ENCODE measurements at places on chromosomes 6 and 20. TPM values are rescaled to one million over a fixed set of nuclear protein-coding genes. Genes with fewer than 3 reads are reported as not detected.

RRBP1 gene
- polyA plus RNA-seq, result 178 TPM

SLC17A1 gene
- not detected for polyA plus RNA-seq

SLC22A2 gene
- polyA plus RNA-seq, result not detected

SLC16A10 gene
- 3.5 TPM for polyA plus RNA-seq

DDO gene
- 0.21 TPM for polyA plus RNA-seq

PAK5 gene
- 0.20 TPM for polyA plus RNA-seq

DZANK1 gene
- polyA plus RNA-seq, result 1.7 TPM

ETV7 gene
- polyA plus RNA-seq, result not detected

NRN1 gene
- polyA plus RNA-seq, result 29.4 TPM

MROH8 gene
- 3.9 TPM for polyA plus RNA-seq

FUCA2 gene
- 22.2 TPM for polyA plus RNA-seq

PRSS35 gene
- 26.2 TPM for polyA plus RNA-seq

DNA sequence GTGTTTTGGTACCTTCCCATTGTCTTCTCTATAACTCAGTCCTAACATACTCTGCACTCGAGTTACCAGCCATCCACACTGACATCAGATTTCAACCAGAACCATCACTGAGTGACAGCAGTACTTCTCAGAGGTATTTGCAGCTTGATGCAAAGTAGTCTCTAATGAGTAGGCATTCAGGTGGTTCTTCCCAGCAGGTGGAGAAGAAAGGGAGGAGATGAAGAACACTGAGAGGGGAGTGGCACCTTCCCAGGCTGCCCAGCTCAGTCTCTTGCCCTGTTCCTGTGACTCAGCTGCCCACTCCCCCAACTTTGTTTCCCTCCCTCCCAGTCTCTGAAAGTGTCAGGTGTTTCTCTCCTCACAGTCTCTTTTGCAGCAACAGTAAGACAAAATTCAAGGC lies 38.7 kb upstream of the SMIM28 start:
- no peak for DNase-seq

DNA sequence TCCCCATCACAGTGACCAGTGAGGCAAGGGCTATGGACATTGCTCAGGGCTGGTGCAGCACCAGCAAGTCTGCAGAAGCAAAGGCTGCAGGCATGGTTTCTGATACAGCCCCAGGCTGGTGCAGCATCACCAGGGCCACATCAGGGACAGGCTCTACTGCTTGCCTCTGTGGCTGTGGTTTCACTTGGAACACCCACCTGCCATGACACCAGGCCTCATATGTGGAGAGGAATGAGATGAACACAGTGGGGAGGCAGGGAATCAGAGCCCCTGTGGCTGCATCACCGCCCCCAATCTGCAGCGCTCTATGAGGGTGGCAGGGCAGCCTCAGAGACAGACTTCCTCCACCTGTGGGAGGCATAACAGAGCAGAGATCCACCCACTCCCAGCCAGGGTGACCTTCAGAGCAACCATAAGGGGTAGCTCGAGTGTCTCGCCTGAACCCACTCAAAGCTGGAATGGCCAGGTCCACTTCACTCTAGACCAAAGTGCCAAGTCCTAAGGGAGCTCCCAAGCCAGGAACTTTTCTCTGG lies 7.9 kb downstream of the RING1 start:
- DNase-seq, result no peak

DNA sequence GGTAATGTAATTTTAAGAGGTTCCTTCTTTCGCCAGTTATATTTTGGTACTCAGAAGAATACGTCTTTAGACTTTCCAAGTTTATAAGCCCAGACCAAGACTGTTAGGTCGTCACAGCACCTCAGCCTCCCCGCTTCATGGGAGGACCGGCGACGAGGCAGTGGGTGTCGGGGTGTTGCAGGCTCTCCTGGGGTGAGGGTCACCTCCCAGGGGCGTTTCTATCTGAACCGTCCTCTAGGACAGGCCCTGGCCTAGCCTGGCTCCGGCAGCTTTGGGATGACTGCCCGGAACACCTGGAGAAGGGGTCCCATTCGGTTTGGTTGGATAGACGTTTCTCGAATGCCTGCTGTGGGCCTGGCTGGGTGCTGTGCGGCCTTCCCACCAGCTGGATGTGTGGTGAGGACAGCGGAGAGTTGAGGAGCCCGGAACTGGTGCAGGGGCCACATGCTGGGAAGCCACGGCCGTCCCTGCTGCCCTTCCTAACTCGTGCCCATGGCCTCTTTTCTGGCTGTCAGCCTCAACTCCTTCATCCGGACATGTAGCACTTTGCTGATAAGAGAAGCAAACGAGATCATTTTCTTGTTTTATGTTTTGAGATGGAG lies 1.1 kb downstream of the OSBPL2 start:
- DNase-seq, result peak; percentile 10

- peak; percentile 79 for DNase-seq
Observed at GRCh38 chr6:142566628-142567396, 265.0 kb downstream of the ADGRG6 start.

GRCh38 chr6:67952948-67953347 lies 682.1 kb upstream of the ADGRB3 start:
- DNase-seq, result no peak

GRCh38 chr6:36970892-36971842 lies 14.8 kb downstream of the MTCH1 start:
- DNase-seq, result no peak

GRCh38 chr6:162713974-162714780 lies 13.4 kb downstream of the PRKN start:
- DNase-seq, result peak; percentile 21

GRCh38 chr20:10006447-10007090 lies 28.2 kb upstream of the ANKEF1 start:
- DNase-seq, result peak; percentile 11

GRCh38 chr6:105838171-105838570 lies 248.0 kb upstream of the PRDM1 start:
- peak; percentile 46 for DNase-seq

GRCh38 chr6:118017301-118017848 lies 110.3 kb downstream of the SLC35F1 start:
- DNase-seq, result no peak

DNA sequence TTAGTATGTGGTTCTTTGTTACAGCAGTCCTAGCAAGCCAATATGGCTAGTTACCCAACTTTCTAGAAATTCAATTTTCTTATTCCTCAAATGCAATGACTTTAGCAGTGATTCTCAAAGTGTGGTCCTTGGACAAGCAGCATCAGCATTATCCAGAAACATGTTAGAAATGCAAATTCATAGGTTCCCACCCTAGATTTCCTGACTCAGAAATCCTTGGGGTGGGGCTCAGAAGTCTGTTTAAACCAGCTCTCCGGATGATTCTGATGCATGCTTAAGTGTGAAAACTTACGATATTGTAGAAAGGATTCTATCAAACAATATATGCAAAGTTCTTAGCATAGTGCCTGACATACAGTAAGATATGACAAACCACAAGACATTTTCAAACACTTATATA lies 757.1 kb downstream of the DHX35 start:
- DNase-seq, result no peak

DNA sequence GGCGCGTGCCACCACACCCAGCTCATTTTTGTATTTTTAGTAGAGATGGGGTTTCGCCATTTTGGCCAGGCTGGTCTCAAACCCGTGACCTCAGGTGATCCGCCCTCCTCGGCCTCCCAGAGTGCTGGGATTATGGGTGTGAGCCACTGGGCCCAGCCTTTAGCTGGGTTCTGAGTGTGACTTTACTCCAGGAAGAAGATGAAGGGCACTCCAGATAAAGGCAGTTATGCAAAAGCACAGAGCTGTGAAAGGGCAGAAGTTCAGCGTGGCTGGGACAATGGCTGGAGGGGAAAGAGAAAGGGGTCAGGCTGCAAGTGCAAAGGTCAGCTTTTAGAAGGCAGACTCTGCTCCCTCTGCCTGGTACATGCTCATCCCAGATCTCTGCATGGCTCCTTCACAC lies 39.7 kb downstream of the MAP3K5 start:
- no peak for DNase-seq

DNA sequence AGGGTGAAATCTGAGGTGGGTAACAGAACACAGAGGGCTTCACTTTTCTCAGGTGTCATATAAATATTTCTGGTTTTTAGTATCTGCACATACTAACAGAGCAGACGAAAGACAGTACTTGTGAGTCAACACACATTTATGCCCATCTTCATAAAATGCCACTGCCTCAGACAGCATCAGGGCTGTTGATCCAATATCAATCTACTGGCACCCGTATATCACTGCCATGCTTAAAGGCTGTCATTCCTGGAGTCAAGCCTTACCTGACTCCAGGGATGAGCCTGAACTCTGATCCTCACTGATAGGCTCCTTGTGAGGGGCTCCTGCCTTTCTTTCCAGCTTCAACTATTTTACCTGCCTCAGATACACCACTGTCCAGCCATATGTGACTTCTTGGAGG lies 595.7 kb downstream of the TFAP2B start:
- DNase-seq, result no peak

GRCh38 chr20:1718604-1719384 lies 61.2 kb upstream of the SIRPG start:
- DNase-seq, result peak; percentile 83

- no peak for DNase-seq
Observed at GRCh38 chr6:79993911-79994309, 10.5 kb upstream of the TTK start.

DNA sequence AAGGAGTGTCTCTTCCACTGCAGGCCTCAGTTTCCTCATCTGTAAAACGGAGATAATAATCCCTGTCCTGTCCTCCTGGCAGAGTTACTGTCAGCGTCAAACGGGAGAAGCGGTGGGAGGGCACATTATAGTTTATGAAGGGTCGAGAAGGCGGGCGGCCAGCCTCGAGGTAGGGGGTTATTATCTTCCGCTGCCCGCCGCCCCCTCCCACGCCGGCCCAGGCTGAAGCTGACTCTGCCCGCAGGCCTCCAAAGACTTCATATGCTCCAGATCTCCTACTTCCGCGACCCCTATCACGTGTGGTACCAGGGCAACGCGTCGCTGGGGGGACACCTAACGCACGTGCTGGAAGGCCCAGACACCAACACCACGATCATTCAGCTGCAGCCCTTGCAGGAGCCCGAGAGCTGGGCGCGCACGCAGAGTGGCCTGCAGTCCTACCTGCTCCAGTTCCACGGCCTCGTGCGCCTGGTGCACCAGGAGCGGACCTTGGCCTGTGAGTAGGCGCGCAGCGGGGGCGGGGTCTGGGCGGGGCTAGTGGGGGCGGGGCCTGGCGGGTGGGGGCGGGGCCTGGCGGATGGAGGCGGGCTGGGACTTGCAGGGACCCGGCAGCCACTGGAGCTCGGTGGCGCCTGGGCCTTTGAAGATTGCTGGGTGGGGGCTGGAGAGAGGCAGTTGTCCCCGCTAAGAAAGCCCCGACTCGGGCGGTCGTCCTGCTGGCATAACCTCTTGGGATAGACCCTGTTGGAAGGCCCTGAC lies 2.8 kb downstream of the PROCR start:
- peak; percentile 17 for DNase-seq

GRCh38 chr20:58515233-58516212 lies at the start of gene APCDD1L:
APCDD1L (minus strand) TSS chr20:58515399; CDS start chr20:58514707, 692 bp downstream.
- DNase-seq, result peak; percentile 79

GRCh38 chr6:13331516-13332348 lies 3.4 kb upstream of the TBC1D7 start:
- peak; percentile 38 for DNase-seq

GRCh38 chr20:4809707-4810106 lies 88.0 kb downstream of the PRND start:
- no peak for DNase-seq

DNA sequence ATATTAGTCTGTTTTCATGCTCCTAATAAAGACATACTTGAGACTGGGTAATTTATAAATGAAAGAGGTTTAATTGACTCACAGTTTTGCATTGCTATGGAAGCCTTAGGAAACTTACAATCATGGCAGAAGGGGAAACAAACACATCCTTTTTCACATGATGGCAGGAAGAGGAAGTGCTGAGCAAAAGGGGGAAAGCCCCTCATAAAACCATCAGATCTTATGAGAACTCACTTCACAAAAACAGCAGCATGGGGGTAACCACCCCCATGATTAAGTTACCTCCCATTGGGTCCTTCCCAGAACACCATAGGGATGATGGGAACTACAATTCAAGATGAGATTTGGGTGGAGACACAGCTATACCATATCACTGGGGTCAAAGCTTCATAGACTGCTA lies 254.2 kb downstream of the ERMARD start:
- DNase-seq, result no peak

DNA sequence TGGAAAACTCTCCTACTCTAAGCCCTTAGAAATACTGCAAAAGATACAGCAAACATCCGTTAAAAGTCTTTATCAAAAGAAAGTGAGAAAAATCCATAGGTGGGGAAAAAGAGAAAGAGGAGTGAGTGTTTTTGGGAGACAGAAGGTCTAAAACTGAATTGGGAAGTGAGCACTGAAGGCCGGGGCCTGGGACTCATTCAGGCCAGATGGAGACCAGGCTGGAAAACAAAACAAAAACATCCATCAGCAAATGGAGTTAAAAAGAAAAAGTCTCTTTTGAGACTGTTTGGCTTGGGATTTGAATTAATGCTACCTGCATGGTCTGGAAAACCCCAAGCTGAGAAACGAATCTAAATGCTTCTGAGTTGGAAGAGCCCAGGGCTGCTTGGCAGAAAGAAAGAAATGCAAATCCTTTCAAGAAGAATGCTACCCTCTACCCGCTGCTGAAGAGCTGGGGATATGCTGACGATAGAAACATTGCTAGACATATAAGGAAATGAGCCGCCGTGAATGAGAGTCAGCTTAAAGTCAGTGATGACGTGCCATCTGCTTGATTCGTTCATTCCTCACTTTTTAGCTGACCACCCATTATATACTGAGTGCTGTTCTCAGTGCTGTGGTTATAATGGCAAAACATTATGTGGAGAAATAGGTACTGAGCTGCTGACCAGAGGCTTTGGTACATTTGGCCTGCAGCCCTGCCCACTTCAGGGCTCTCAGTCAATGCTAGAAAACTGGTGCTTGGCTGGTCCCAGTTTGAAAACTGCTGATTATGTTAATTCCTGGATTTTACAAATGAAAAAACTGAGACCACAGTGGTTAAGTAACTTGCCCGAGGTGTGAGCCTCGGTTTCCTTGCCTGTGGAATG lies 28.0 kb upstream of the TULP4 start:
- DNase-seq, result peak; percentile 81

DNA sequence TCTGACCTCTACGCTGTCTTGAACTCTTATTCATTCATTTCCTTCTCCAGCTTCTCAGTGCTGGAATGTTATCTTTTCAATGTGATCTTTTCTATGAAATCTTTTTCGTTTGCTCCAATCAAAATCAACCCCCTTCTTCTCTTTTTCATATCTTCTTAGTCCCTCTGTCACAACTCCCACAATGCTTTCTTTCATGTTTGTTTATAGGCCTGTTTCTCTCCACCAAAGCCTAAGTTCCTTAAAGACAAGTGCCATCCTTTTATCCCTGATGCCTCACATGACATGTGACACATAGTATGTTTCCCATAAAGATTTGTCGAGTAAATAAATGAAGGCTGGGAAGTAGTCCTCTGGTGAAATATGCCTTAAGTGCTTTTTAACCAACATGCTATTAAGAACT lies 38.1 kb downstream of the CRYBG1 start:
- DNase-seq, result no peak

Measured in muscle of leg (tissue), 16 donors.